Renal cortical epithelial cell (primary cell): ENCODE measurements at places on chromosomes 3 and 15. TPM values are rescaled to one million over a fixed set of nuclear protein-coding genes. Genes with fewer than 3 reads are reported as not detected.
A peak's percentile ranks its signal among the peaks of the same experiment; 100 is the strongest.

Gene FBXW12
- total RNA-seq: not detected in 2 replicates

DNA sequence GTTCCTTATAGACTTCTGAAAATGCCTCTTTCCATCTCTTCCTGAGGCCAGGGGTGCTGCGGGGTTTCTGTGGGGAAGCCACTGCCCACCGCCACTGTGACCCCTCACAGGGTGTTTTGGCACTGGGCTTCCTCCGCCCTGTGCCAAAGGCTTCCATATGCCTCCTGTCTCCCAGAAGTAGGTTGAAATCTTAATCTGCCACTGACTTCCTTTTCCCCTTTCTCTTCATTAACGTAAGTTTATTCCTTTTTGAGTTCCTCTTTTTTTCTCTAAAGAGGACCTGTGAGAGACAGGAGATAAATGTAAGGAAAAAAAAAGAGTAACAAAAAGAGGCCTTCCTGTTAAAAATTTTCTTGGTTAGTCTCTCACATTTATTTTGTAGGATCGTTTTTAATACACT lies 220.5 kb downstream of the CTNNB1 start:
- DNase-seq: no peak

DNA sequence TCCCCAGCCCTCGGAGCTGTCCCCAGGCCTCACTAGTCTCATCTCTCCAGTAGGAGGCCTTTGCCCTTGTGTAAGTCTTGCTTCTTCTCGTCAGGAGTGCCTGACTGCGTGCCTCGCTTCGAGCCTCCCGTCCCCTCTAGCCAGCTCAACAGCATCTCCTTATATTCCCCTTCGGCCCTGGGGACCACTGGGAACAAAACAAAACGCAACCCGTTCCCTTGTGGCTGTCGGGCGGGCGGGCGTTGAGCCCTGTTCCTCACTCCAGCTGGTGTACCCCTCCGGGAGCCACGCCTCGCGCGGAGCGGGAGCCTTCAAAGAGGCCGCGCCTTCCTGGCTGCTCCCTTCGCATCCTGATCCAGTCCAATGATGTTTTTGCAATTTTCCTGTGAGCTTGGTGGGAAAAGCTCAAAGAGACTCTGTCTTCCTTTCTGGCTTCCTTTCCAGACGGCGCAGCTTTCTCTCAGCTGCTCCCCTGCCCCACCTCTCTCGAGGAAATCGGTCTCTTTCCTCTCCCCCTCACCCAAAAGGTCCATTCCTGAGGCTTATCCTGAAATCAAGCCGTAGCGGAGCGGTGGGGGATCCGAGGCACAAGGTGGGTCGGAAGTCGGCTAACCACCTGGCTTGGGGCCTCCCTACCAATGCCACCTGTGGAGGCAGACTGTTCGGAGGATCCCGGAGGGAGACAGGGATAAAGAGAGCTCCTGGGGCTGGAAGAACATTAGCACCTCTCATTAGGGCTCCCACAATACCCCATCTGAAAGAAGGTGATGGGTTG lies 33.4 kb upstream of the SRP14 start:
- no peak for DNase-seq

GRCh38 chr15:65580287-65580686 lies 30.6 kb downstream of the INTS14 start:
- DNase-seq: peak; percentile 32

Gene ZIC1
- not detected in 2 replicates for total RNA-seq

GRCh38 chr3:23019596-23020300 lies 183.4 kb upstream of the UBE2E2 start:
- no peak for DNase-seq

DNA sequence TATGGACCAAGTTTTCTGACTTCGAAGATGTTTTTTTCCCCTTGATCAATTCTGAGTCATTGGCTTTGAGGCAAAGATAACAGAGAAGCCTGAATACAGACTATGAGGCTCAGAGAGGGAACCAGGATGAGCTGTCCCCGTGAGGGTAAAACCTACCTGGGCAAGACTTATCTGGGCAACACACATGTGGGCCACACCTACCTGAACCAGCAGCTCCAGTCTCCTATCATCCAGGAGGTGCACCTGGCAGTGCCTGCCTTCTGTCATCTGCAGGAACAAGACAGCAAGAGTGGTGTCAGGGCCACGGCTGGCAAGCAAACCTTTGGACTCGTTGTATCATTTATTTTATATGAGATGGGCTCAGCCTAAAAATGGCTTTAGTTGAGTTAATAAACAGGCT lies 72.6 kb downstream of the FRMD4B start:
- DNase-seq: no peak

DNA sequence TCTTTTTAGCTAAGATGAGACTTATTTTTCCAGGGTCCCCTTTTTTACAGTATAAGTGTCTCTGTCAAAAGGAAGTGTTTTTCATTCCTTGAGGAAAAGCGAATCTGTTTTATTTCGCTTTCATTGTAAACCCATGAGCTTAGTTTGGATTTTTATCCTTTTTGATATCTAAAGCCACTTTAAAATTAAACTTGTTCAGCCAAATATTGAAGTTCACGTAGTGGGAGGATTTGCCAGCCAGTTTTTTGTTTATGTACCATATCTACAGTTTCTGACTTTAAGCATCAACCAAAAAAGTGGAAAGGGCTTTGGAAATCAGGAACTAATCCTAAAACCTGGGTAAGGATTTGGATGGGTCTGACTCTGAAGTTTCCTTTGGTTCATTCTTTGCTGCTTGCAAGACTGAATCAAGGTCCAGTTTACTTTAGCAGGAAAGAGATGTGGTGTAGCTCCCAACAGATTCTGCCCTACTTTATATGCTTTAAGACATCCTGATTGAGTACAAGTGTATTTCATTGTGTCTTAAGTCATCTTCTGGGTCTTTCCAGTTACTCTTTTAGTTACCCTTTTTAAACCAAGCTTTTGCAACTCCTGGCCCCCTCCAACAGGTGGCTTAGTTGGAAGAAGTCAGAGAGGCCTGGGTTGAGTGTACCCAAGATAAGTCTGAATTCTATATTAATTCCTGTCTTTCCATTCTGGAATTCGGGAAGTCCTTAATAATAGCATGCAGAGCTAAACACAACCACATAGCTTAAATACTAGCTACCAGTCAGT lies 69.2 kb upstream of the LIMD1 start:
- no peak for DNase-seq

Gene ALDH1A2
- 23.1 and 26.8 TPM in 2 replicates for total RNA-seq

Gene ENTPD3
- total RNA-seq: 0.17 and 0.99 TPM in 2 replicates

GRCh38 chr15:50042775-50043174 lies 76.3 kb downstream of the ATP8B4 start:
- no peak for DNase-seq

DNA sequence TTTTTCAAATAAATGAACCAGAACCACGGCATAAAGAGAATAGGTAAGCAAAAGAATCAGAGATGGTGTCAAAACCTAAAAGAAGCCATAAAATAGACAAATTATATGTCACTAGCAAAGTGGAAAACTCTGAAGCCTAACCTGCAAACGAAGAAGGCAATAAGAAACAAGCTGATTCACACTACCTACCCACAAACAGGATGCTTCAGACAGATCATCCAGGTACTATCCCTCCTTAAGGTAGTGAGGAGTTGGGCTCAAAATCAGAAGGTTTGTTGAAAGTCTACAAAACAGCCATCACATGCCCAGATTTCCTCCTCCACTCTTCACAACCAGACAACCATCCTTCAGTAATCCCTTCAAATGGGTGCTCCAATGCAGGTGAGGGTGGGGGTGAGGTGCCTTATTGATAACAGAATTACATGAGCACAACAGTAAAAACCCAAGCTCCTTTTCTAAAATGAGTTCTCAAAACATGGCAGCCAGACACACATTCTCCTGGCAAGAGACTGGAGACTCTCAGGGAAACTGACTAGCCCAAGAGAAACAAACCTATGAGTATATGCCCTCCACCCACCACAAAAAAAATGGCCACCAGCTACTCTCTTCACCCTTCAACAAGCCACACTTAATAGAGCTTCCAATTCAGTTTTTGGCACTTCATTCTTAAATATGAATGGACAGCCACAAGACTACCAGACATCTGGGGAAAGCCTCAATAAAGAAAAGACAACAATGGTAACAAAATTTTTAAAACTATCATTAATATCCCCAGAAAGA lies 6.4 kb downstream of the KPNA1 start:
- DNase-seq: no peak

DNA sequence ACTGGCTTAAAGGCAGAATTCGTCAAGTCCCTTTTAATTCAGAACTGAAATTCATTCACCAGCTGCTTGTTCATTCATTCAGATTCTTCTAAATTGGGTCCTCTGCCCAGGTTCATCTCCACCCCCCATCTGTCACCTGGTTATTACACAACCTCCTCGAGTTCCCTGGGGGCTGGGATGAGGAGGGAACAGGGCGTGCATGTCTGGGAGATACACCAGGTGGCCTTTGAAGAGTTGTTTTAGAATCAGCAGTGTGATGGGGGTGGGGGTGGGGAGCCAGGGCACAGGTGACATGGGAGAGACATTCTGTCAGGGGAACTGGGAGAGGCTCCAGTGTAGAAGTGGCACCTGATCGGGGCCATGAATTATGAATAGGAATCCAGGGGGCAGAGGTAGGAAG lies 8.2 kb downstream of the SNX33 start:
- no peak for DNase-seq

DNA sequence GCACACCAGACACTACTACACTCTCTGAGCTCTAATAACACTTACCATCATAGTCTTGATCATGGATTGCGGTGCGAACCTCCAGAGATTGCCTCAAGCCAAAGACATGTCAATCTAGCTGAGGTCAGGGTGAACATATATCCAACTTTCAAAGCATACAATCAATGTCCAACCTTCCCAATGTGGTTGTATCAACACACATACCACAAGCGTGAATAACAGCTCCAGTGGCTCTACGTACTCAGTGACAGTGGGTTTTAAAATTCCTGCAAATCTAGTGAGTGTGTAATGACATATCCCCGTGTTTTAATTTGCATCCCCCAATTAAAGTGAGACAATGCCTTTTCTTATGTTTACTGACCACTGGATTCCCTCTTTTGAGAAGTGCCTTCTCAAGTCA lies 29.6 kb downstream of the SFMBT1 start:
- DNase-seq: no peak

- DNase-seq: peak; percentile 85
These were observed 33.1 kb downstream of the CDC25A start for GRCh38 chr3:48155122-48155521.

GRCh38 chr15:67646847-67647246 lies 104.3 kb downstream of the MAP2K5 start:
- DNase-seq: no peak

GRCh38 chr15:67369359-67369998 lies 114.9 kb downstream of the IQCH start:
- no peak for DNase-seq

Gene MCF2L2
- total RNA-seq: 0.25 and 2.1 TPM in 2 replicates

- peak; percentile 81 for DNase-seq
These were observed 412.9 kb downstream of the TIGIT start for GRCh38 chr3:114706591-114707232.

DNA sequence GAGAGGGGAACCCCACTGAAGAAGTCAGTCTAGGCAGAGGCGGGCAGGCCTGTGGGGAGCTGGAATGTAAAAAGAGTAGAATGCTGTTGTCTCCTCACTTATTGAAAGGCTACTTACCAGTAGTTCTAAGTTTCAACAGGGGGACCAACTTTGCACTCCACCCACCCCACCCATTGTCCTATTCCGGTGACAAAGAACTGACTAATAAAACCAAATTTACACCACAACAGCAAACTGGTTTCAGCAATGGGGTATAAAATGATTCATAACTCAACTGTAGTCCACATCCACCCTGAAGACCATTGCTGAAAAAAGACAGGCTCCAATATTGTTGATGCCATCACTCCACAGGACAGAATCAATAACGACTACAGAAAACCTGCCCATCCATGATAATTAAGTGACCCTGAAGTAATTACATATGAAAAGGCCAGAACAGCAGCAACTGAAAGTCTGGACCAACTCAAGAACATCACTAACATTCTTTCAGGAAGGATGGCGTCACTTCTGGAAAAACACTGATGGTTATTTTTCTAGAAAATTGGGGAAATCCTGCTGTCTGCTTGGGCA lies 80.2 kb downstream of the ABI3BP start:
- no peak for DNase-seq

Gene KY
- total RNA-seq: 0.65 TPM in 1 of 2 replicates, not detected in the other

Gene WNT5A
- total RNA-seq: 20.5 and 32.2 TPM in 2 replicates

GRCh38 chr3:54563501-54564200 lies 364.2 kb downstream of the LRTM1 start:
- DNase-seq: no peak

Gene MST1R
- 1.6 and 5.7 TPM in 2 replicates for total RNA-seq

Gene CCR8
- total RNA-seq: 1.0 TPM in 1 of 2 replicates, not detected in the other

Gene DNAJA4
- total RNA-seq: 3.3 and 11.1 TPM in 2 replicates
